AG08395 (cell line): ENCODE measurements at places on chromosomes 1 and 21.
A peak's percentile ranks its signal among the peaks of the same experiment; 100 is the strongest.

GRCh38 chr1:183300828-183301227, 114.8 kb downstream of the LAMC2 start:
- no peak for DNase-seq

DNA sequence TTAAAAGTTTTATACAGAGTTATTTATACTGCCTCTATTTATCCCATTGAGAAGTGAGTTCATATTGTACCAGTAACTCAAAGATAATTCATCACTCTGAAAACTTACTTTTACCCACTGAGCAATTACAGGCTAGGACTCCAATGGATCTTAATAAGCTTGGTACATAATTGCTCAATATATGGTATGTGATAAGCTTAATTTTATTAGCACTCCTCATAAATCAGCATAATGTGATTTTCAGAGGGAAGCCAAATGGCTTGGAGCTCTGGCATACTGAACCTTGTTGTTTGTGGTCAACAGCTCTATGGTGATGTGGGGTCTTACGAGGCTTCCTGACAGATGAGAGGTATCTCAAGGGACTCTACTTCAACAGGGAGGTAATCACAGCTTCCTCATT, 26.3 kb downstream of the ADAM30 start:
- no peak for DNase-seq

GRCh38 chr1:14972107-14972506, 181.4 kb upstream of the TMEM51 start:
- no peak for DNase-seq

DNA sequence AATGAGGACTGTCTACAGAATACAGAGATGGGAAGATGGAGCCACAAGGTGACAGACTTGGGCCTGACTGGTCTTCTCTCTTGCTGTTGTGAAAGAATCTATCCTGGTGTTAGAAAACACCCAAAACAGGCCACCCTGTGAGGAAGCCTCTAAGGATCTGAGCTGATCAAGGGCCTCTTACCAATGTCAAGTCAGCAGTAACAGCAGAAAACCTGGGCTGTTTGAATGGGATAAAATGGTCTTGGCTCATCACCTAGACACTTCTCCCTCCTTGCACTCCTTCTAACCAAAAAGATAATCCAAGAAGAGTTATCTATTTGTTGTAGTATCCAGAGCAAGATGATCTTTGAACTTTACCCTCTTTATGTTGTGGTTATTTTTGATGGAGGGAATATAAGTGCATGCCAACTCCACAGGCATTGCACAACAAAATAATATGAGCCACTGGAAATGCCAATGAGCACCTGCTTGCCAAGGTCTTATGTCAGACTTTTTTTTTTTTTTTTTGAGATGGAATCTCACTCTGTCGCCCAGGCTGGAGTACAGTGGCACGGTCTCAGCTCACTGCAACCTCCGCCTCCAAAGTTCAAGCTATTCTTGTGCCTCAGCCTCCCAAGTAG, 32.8 kb upstream of the ZNF281 start:
- no peak for DNase-seq

- DNase-seq, result no peak
Measured at GRCh38 chr21:24737296-24737850, 869.9 kb downstream of the MRPL39 start.

GRCh38 chr1:109724933-109725332, 12.9 kb downstream of the GSTM5 start:
- DNase-seq, result no peak

DNA sequence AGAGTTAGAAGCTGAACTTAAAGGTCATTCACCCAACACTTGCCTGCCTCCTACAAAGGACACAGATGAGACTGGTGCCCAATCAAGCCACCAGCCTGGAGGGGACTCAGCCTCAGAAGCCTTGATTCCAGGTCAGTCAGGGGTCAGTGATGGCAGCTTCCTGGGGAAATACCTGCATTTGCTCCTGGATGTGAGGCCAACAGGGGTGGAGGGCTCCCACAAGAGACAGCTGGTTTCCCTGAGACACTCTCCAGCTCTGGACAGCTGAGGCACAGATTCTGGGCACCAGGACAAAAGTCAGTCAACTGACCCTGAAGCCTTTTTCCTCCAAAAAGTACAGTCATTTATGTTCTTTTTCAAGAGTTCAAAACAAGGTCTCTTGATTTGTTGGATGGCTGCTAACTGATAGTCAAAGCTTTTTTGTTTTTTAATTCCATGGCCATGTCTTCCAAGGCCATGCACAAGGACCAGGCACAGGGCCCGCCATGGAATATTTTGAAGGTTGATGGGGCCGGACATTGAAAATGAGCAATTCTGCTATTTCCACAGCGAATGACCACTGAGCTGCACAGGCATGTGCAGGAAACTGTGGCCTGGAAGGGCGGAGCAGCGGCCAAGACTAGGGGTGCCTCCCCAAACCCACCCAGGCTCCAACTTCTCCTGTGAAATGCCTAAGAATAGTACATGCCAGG, 1.8 kb downstream of the C2CD2 start:
- no peak for DNase-seq

GRCh38 chr1:38045401-38046332, 926 bp downstream of the POU3F1 start:
- DNase-seq, result no peak

GRCh38 chr21:26169061-26169610, 1.4 kb downstream of the APP start:
- DNase-seq, result peak; percentile 74

DNA sequence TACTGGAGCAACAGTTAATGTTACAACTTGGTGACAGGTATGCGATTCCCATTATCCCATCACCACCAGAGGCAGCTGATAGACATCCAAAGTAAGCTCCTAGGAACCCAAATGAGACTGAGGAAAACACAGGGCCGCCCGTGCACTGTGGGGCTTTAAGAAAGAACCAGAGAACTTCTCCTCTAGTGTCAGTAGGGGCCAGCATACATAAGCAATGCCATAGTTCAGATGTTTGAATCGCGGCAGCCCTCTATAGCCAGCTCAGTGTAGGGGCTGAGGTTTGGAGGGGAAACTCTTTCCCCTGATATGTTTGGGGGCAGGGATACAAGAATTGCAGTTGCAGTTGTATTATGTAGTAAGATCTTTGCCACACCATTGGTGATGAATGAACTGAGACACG, 593.3 kb upstream of the NCAM2 start:
- DNase-seq, result no peak

GRCh38 chr1:66383611-66384010, 150.3 kb upstream of the SGIP1 start:
- DNase-seq, result no peak
